ENCODE measurements at places on chromosomes 3 and 15.

- DNase-seq, result no peak
Observed at GRCh38 chr3:146466604-146467003, 2.8 kb downstream of the PLSCR2 start.

GRCh38 chr3:61903931-61904657 lies 342.7 kb downstream of the PTPRG start:
- no peak for DNase-seq

GRCh38 chr15:44066211-44066827 lies 128.8 kb downstream of the FRMD5 start:
- DNase-seq, result peak; percentile 43

DNA sequence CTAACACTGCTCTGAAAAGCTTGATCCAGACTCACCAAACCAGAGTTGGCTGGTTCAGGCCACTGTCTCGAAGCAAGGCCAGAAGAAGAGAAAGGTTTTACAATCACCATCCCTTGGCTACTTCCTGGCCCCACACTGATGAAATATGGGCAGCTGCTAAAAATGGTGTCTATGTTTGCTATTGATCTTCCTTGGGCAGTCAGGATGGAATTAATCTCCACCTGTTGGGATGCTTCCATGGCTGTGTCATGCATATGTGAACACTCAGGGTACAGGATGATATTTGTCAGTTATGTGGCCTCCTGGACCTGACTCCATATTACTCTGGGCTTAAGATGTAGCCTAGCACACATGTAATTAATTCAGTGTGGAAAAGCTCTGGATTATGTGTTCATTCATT lies 61.9 kb downstream of the FRMD4B start:
- DNase-seq, result no peak

GRCh38 chr3:73137736-73138403 lies 76.4 kb downstream of the EBLN2 start:
- DNase-seq, result no peak

GRCh38 chr3:151404316-151404715 lies 19.8 kb upstream of the P2RY12 start:
- no peak for DNase-seq

GRCh38 chr3:174169736-174170135 lies 689.4 kb upstream of the NAALADL2 start:
- no peak for DNase-seq

GRCh38 chr3:189394599-189395121 lies 222.9 kb downstream of the TPRG1 start:
- no peak for DNase-seq

- DNase-seq, result peak; percentile 54
Observed at GRCh38 chr3:152269831-152270734, 1.4 kb downstream of the MBNL1 start.

GRCh38 chr3:20141851-20142250 lies 44.2 kb downstream of the SGO1 start:
- DNase-seq, result no peak

- no peak for DNase-seq
Observed at GRCh38 chr15:77545058-77545457, 87.7 kb downstream of the LINGO1 start.

- no peak for DNase-seq
Observed at GRCh38 chr3:112464264-112464663, 35.0 kb downstream of the BTLA start.

DNA sequence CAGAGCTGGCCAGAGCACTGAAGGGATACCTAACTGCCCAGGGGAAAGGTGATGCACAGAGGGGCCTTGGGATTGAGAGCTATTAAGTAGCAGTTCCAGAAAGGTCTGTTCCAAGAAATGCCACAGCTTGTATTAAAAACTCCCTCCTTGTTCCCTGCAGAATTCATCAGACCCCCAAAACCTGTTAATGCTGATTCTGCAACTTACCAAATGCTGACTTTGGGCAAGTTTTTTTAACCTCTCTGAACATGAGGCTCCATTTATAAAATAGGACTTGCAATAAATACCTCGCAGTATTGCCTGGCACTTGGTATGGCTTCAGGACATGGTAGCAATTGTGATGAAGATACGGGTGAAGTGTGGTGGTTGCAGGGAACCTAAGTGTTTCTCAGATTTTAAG lies 30.1 kb upstream of the SYNPR start:
- DNase-seq, result no peak

DNA sequence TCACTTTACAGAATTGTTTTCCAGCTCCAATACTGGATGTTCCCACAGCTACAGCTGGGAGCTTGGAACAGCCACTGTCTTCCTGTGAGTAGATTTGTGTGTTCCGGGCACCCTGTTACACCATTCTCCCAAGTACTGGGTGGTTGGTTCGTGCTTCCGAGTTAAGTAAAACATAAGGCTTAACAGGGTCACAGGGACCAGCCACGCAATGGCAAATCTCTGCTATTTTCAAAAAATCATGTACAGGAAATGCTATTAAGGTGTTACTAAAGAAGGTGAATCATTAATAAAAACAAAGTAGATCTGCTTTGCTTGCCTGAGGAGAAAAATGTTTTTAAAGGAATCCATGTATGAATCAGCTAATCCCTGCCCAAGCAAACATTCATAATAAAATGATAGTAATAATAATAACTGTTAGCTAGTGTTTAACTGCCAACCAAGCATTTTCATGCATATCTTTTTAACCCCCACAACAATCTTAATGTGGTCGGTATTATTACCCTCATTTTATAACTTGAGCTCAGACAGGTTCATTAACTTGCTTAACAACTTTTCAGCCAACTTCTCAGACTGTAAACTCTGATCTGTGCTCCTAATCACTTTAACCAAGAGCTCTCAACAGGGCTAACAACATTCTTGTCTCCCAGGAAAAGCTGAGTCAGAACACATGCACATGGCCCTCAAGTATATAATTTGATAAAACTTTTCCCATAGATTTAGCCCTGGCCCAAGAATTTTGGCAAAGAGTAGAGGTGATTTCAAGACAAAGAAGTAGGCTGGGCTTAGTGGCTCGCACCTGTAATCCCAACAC lies 2.7 kb upstream of the C2CD4A start:
- DNase-seq, result no peak

- no peak for DNase-seq
Observed at GRCh38 chr15:60344987-60345386, 52.8 kb downstream of the ANXA2 start.

DNA sequence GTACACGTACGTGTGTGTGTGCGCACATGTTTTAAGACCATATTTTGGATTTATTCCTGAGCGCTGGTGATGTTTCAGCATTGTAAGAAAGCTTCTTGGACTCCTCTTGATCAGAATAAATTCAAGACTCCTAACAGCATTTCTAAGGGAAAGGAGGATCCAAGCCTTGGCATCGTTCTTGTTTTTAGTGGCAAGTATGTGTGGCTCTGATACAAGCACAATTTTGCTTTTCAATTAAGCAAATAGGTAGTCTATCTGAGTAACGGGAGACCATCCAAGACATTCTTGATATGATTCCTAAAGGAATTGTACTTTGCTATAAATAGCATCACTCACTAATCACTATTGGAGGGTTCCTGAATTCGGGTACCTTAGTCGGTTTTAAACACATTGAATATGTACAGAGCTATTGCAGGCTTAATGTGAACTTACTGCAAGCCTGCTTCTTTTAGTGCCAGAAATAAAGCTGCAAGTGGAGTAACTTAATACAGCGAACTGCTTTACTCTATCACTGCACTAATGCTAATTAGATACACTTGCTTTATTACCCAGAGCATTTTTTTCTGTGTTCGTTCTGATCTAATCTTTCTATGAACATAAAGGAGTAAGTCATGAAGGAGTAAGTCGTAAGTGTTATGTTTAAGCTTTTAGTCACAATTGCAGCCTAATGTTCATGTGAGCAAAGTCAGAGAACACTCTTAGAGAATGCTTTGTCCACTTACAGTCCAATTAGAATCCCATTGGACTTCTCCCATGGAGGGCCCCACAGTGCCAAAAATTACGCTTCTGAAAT lies 186.3 kb downstream of the MCTP2 start:
- DNase-seq, result no peak

DNA sequence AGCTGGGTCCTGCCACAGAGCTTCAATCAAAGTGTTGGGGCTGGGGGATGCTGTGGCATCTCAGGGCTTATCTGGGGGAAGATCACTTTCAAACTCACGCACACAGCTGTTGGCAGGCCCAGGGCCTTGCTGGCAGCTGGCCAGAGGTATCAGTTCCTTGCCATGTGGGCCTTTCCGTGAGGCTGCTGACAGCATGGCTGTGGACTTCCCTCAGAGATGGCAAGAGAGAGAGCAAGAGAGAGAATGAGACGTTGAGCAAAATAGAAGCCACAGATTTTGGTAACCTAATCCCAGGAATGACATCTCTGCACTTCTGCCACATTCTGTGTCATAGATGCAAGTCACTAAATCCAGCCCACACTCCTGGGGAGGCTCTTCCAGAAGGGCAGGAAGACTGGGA lies 91.0 kb downstream of the TPRG1 start:
- DNase-seq, result no peak

- no peak for DNase-seq
Observed at GRCh38 chr3:111690242-111690641, 95.1 kb upstream of the ZBED2 start.

DNA sequence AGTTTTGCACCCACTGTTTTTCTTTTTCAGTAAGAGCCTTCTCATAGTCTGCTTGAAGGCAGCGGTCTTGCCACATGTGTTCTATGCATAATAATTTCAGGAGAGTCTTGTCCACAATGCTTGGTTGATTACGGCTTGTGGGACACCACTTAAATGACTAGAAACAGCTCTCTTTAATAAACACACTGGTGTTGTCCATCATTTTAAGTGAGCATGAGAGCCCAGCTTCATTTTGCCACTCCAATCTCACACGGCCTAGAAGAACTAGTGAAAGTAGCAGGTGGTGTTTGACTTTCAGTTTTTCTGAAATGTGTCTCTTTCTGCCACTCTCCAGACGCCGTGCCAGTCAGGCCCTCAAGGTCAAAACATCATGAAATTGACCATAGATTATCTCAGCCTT lies 292.1 kb downstream of the LPP start:
- no peak for DNase-seq

GRCh38 chr3:72960812-72961518 lies 35.6 kb upstream of the PPP4R2 start:
- DNase-seq, result no peak

- peak; percentile 84 for DNase-seq
Observed at GRCh38 chr3:125916376-125916978, 52.5 kb upstream of the ROPN1B start.

- DNase-seq, result no peak
Observed at GRCh38 chr3:128399221-128399915, 67.3 kb downstream of the DNAJB8 start.

DNA sequence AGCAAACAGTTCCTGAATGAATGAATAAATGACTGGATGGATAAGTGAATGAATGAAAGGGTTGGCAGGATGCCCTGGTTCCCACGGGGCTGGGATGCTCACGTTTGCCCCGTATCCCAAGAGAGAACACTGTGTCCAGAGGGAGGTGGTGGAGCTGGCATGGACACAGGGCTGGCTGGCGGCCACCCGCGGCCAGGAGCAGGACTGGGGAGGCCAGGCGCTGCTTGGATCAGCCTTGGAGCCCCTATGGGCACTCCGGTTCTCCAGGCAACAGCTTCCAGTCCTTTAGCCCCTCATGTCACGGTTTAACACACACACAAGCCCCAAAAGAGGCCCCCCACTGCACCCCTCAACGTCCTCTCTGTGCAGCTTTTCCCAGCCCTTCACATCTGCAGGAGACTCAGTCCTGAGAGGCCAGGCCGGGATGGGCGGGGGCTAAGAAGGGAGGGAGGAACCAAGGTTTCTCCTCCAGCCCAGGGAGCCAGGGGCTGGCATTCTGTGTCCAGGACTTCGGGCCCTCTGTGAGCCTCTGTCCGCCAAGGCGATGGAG lies 86.0 kb upstream of the ALDH1L1 start:
- no peak for DNase-seq

DNA sequence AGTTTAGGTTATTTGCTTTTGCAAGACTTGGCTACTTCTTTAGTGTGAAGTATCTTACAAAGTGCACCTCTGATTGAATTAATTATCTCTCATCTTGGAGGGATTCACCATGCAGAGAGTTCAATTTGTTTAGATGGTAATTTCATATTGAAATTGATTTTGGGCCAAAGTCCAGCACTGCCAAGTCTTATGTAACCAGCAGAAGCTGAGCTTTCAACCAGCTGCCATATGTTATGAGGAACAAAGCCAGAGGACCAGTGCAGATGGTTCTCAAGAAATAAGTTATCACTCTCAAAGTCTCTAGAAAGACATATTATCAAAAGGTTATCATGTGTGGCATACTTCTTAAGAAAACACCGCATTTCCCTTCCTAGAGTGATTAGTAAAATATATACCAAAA lies 29.0 kb downstream of the ABHD6 start:
- no peak for DNase-seq

- DNase-seq, result no peak
Observed at GRCh38 chr3:173096140-173096539, 44.9 kb downstream of the SPATA16 start.

GRCh38 chr3:27224197-27224596 lies 145.0 kb downstream of the NEK10 start:
- no peak for DNase-seq

DNA sequence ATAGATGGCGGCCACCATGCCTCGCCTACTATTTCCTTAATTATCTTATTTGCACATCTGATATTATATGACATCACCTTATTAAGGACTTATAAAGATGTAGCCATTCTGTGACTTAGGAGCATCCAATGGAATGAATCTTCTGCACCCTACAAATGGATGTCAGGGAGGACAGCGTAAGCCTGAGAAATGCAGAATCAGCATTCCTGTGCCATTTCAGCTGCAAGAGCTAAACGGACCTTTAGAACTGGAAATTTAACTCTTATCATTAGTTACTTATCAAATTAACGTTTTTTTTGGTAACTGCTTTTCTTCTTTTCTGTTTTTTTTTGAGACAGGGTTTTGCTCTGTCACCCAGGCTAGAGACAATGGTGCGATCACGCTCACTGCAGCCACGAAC lies 65.6 kb downstream of the LMLN start:
- DNase-seq, result no peak

DNA sequence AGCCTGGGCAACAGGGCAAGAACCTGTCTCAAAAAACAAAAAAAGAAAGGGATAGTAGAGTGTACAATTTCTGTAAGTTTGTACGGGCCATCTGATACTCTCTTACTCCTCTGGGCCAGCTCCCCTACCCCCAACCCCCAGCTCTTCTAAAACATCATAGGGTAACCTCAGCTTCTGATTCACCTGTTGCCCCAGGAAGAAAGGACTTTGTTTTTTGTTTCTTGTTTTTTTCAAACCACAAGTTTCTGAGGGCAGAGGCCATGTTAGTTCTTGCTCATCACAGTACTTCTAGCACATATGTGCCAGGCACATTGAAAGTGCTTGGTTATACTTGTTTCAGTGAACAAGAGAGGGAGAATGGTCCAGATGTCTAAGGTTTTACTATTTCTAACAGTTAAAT lies 20.2 kb downstream of the ATOSA start:
- no peak for DNase-seq

DNA sequence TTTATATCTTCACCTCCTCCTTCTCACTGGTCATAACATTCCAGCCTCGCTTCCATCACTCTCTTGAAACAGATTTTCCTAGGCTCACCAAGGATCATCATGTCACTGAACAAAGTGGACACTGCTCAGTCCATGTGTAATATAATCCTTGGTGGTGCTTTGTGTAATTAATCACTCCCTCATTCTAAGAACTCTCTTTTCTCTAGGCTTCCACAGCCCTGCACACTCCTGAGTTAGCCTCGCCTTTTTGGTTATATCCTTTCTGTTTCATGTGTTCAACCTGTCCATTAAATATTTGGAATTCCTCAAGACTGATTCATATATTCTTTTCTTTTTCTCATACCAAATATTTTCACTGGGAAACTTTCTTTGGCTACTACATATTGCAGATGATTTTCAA lies 440.8 kb downstream of the PYDC2 start:
- no peak for DNase-seq

Data from HEK293T (cell line).